ENCODE measurements at places on chromosomes 2 and 18. TPM values are rescaled to one million over a fixed set of nuclear protein-coding genes. Genes with fewer than 3 reads are reported as not detected.

Gene KLHL29
- 4.6 TPM for polyA plus RNA-seq

GRCh38 chr2:104793966-104794365, 59.9 kb upstream of the POU3F3 start:
- no peak for DNase-seq

DNA sequence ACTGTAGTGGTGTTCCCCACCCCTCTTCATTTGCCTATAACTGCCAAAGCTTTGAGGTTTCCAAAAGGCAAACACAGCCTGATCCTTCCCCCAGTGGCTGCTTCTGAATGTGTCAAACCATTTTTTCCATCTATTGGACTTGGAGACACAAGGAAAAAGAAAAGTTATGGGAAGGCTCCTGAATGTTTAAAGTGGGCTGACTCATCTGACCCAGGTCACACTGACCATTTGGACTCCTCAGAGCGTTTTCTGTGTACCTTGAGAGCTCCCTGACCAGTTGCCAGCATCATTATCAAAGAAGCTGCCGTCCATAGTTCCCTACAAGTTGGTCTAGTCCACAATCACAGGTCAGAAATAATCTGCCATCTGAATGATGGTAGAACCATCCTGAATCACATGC, 123.4 kb upstream of the COL3A1 start:
- DNase-seq: no peak

GRCh38 chr2:96359310-96359709, 23.7 kb downstream of the NCAPH start:
- no peak for DNase-seq

- peak; percentile 39 for DNase-seq
Observed at GRCh38 chr2:27019931-27020855, 12.6 kb upstream of the TMEM214 start.
